ENCODE measurements at places on chromosomes 3 and 15.

- no peak for DNase-seq
These were observed 43.0 kb downstream of the CTXND1 start for GRCh38 chr15:80208758-80209734.

DNA sequence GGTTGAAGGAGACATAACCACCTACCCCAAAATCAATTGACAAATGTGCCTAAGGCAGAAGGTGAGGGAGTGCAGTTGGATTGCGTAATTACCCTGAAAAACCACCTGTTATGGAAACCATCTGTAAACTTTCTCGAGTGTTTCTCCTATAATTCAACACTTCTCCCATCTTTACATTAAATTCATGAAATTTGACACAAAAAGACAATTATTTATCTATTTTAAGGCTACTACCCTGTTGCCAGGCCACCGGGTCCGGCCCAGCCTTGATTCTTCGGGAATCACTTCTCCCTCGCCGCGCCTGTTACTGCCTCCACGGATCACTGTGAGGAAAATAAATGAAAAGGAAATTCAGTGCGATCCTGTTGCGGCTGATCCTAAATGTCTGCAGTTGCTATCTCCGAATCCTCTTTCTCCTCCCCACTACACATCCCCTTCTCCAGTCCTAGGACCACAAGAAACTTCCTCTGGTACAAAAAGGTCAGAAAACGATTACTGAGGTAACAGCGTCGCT is 646 bp downstream of the IQCB1 start:
- DNase-seq: no peak

GRCh38 chr15:71874245-71874644 is 63.9 kb downstream of the NR2E3 start:
- DNase-seq: no peak

GRCh38 chr3:124329723-124330122 is 337.8 kb upstream of the ROPN1 start:
- no peak for DNase-seq

- no peak for DNase-seq
These were observed 78.4 kb upstream of the OSTN start for GRCh38 chr3:191120447-191121298.

DNA sequence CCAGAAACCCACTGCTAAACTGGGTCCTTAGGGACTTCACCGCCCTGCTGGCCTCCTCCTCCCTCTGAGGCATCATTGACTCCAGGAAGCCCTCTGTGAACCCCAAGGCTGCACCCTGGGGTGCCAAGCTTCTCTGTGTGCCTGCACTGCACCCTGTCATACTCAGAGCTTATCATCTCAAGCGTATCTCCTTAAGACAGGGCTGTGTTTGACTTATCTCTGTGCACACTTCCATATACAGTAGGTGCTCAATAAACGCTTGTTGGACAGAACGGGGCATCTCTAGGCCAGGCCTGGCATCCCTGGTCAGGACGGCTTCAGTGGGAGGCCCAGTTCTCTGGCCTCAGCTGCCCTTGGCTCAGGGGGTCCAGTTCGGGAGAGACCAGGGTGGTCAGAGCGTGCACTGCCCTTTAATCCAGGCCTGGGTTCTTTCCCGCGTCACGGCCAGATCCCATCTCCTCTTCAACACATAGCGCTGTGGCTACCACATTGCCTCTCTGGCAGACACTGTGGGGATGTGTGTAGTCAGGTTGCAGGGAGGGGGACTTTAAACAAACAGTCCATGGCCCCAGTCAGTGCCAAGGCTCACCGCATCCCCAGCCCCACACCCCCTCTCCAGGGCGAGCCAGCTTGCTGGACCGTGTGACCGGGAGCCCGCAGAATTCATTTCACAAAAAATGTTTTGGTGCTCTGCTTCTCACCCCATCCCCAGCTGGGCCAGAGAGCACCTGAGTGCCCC is 33.4 kb downstream of the MAGEF1 start:
- no peak for DNase-seq

GRCh38 chr3:16838561-16838960 is 46.2 kb upstream of the PLCL2 start:
- no peak for DNase-seq

- DNase-seq: no peak
These were observed 165.8 kb upstream of the SLC2A2 start for GRCh38 chr3:171192176-171192854.

DNA sequence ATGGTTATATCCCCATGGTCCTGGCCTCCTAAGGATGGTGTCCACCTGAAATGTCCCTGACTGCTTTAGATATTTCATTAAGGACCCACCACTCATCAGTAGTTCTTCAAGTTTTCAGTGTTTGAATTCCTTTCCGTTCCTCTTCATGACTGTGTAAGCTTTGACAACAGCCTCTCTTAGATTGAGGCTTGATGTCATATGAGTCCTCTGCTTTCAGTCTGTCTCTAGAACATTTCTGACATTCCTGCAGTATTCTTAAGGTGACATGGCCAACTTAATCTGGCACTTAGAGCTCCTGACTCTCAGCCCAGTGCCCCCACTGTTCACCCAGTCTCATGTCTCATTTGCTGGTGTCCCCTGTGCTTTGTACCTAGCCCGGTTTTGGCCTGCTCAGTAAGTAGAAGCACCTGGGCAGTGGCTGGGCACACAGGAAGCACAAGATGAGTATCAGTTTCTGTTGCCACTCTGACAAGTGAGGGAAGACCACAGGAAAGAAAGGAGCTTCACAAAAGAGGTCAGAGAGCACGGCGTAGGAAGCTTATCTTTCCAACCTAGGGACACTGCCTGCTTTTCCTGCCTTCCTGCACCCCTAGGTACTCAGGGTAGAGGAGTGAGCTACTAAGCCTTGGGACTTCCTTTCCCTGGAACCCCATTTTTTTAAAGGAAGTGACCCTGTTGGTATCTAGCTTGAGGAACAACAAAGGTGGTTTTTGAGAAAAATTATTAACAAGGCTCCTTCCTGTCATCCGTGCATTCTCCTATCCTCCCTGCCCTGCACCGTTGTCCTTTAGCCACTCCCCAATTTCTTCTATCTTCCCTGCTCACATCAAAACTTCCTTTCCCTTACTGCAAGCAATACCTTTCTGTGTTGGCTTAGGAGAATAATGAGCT is 103.1 kb downstream of the KLHL25 start:
- no peak for DNase-seq
